AG04450 (cell line): ENCODE measurements at places on chromosomes 3 and 15. TPM values are rescaled to one million over a fixed set of nuclear protein-coding genes. Genes with fewer than 3 reads are reported as not detected.

C3orf22 gene
- polyA plus RNA-seq, result not detected in 2 replicates

DNA sequence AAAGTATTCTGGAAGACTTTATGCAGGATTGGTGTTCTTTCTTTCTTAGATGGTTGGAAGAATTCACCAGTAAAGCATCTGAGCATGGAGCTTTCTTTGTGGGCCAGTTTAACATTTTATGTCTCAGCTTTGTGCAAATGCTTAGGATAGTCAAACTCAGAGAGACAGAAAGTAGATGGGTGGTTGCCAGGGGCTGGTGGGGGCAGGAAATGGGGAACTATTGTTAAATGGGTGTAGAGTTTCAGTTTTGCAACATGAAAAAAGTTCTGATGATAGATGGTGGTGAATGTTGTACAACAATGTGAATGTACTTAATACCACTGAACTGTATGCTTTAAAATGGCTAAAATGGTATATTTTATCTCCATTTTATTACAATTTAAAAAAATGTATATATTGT is 24.8 kb downstream of the SPCS1 start:
- no peak for DNase-seq

GABRR3 gene
- polyA plus RNA-seq, result not detected in 2 replicates

CCR1 gene
- polyA plus RNA-seq, result 0.02 TPM in 1 of 2 replicates, not detected in the other

GRCh38 chr3:23950293-23950692 is 5.2 kb downstream of the NR1D2 start:
- no peak for DNase-seq
